Tongue (tissue), 3 donors: ENCODE measurements at places on chromosomes 3 and 15. TPM values are rescaled to one million over a fixed set of nuclear protein-coding genes. Genes with fewer than 3 reads are reported as not detected.

The HRH1 gene
- total RNA-seq, result 9.6 TPM

The KLF15 gene
- total RNA-seq, result 12.1 TPM

The FOXB1 gene
- total RNA-seq, result not detected

The FBXO45 gene
- 16.0 TPM for total RNA-seq

The NEK4 gene
- 21.1 TPM for total RNA-seq

The ZDHHC19 gene
- total RNA-seq, result not detected

The ARNT2 gene
- total RNA-seq, result 6.9 TPM

The REC114 gene
- total RNA-seq, result not detected

The DUT gene
- total RNA-seq, result 91.9 TPM
